Articular chondrocyte of knee joint (primary cell): ENCODE measurements at places on chromosomes 4 and X. TPM values are rescaled to one million over a fixed set of nuclear protein-coding genes. Genes with fewer than 3 reads are reported as not detected.

The COX7B2 gene
- not detected in 2 replicates for total RNA-seq

The DCLK2 gene
- 11.8 and 11.9 TPM in 2 replicates for total RNA-seq

The HOPX gene
- 1.6 and 5.6 TPM in 2 replicates for total RNA-seq

The SLC4A4 gene
- total RNA-seq: 5.2 and 5.4 TPM in 2 replicates

The TCEAL6 gene
- not detected in 2 replicates for total RNA-seq

The F11 gene
- not detected in 2 replicates for total RNA-seq

The USP17L22 gene
- not detected in 2 replicates for total RNA-seq

The MAP7D2 gene
- 0.13 and 0.65 TPM in 2 replicates for total RNA-seq

The BANK1 gene
- total RNA-seq: 3.1 and 3.4 TPM in 2 replicates

The HMX1 gene
- not detected in 2 replicates for total RNA-seq

The USP17L24 gene
- not detected in 2 replicates for total RNA-seq

The LRP2BP gene
- total RNA-seq: 1.0 and 1.4 TPM in 2 replicates

The VGLL1 gene
- total RNA-seq: not detected in 2 replicates

The SASH3 gene
- not detected in 2 replicates for total RNA-seq

The SLC25A4 gene
- total RNA-seq: 6.5 and 8.5 TPM in 2 replicates

The CFAP99 gene
- under 0.01 TPM in 1 of 2 replicates, not detected in the other for total RNA-seq

The SSX1 gene
- total RNA-seq: not detected in 2 replicates

The IBSP gene
- 0.22 TPM in 1 of 2 replicates, not detected in the other for total RNA-seq

The RBM46 gene
- under 0.01 and 0.32 TPM in 2 replicates for total RNA-seq
